ENCODE measurements at places on chromosomes 6 and 20.

- no peak for DNase-seq
Observed at GRCh38 chr20:50416269-50417022, 93.7 kb upstream of the PTPN1 start.

DNA sequence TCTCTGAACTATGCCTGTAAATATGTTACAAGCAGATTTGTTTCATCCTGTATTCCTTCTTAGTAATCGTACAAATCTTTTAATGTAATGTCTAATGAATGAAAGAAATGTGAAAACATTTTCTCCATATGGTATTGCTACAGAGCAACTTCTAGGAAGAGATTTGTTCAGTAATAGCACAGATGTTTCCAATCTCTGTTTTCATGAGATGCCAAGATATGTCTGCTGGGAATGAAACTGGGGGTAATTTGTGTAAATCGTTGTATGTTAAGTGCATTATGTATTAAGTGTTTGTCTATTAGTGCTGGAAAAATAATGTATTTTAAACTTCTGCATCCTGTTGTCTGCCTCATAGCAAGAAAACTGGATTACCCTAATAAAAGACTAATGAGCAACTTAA, 722.2 kb upstream of the EYS start:
- no peak for DNase-seq

- DNase-seq: no peak
Observed at GRCh38 chr6:131914967-131915751, 36.0 kb downstream of the CCN2 start.

DNA sequence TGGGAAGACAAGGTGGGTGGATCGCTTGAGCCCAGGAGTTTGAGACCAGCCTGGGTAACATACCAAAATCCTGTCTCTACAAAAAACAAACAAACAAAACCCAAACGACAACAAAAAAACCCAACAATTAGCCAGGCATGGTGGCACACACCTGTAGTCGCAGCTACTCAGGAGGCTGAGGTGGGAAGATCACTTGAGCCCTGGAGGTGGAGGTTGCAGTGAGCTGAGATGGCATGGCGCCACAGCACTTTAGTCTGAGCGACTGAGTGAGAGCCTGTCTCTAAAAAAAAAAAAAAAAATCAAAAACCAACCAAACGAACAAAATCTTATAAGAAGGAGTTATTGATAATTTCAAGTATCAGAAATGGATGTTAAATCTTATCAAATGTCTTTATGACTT, 114.9 kb downstream of the CDH26 start:
- DNase-seq: no peak

- no peak for DNase-seq
Observed at GRCh38 chr6:30619561-30619960, 1.9 kb downstream of the MRPS18B start.
